ENCODE measurements at places on chromosomes 3 and 15.

DNA sequence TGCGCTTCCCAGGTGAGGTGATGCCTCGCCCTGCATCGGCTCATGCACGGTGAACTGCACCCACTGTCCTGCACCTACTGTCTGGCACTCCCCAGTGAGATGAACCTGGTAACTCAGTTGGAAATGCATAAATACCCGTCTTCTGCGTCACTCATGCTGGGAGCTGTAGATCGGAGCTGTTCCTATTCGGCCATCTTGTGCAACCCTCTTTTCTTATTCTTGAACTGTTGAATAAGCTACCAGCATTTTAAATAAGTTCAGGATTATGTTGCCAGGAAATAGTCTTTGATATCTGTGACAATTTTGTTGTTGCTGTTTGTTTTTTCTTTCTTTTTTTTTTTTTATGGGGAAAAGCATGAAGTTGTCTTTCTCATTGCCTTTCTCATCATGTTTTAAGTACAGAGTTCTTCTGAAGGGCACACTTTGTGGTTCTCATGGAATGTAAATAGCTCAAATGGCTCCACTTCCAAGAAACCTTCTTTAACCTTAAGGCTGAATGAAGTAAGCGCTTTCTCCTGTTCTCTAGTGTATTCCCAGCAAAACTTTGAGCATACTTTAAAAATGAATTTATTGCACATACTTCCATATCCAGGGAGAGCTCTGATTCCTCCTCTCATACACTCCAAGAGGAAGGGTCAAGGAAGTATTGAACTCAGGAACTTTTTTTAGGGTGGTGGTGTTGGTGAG lies 468.0 kb upstream of the TBL1XR1 start:
- no peak for DNase-seq

DNA sequence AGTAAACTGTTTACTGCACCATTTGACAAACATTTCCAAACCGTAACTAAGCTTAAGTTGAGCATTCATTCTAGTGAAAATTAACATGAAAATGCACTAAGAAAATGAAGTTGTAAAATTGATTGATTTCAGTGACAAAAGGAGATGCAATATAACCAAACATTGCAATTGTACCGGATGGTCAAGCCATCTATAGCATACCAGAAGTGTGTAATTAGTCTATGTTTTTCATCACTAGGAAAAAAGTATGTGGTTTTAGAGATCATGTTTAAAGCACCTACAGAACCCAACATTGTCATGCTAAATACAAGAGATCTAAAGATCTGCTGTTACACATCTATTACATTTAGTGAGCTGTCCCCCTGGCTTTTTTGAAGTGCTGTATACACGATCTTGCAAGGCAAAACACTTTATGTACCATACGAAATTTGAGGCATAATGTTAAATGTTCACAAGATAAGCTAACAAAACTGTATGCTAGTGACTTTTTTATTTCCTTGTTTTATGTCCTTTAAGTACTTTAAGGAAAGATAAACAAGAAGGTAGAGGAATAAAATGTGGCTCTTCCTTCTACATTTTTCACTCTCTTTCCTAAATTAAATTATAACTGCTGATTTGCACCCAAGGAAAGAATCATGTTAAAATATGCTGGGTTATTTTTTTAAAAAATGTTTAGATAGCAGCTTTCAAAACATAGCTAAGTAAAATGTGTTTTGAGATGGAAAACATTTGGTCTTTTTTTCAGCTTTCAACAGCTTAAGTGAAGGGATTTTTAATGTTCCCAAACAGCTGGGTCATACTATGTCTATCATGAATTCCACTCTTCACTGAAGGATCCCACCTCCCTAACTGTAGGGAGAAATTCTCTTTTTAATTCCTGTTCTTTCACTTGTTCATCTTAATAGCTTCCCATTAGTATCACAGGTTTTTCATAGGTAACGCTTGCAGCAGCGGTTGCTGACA lies 498.0 kb downstream of the MECOM start:
- no peak for DNase-seq

DNA sequence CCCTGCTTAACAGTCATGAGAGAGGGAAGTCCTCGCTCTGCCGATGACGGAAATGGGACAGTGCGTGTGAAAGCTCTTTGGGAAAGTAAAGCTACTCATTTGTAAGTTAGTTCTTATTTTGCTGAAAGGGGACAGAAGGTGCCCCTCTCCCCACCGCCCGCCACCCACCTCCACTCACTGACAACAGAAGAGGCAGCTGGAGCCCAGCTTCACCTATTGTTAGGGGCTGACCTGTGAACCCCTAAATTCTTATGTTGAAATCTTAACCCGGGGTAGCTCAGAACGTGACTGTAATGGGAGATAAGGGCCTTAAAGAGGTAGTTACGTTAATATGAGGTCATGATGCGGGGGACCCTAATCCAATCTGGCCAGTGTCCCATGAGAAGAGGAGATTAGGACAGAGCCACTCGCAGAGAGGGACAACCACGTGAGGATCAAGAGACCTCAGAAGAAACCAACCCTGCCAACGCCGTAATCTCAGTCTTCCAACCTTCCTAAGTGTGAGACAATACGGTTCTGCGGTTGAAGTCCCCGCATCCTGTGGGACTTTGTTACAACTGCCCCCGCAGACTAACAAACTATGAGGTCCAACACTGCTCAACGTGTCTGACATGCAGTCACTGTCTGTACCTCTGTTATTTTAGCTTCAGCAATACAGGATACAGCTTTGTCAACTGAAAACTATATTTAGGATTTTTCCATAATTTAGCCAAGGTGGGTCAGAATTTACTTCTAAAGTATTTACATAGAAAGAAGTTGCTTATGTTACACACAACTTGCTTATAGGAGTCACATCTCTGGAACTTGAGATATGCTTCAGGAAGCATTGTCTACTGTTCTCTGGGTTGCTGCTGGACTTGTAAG lies 51.7 kb downstream of the PCSK6 start:
- no peak for DNase-seq

DNA sequence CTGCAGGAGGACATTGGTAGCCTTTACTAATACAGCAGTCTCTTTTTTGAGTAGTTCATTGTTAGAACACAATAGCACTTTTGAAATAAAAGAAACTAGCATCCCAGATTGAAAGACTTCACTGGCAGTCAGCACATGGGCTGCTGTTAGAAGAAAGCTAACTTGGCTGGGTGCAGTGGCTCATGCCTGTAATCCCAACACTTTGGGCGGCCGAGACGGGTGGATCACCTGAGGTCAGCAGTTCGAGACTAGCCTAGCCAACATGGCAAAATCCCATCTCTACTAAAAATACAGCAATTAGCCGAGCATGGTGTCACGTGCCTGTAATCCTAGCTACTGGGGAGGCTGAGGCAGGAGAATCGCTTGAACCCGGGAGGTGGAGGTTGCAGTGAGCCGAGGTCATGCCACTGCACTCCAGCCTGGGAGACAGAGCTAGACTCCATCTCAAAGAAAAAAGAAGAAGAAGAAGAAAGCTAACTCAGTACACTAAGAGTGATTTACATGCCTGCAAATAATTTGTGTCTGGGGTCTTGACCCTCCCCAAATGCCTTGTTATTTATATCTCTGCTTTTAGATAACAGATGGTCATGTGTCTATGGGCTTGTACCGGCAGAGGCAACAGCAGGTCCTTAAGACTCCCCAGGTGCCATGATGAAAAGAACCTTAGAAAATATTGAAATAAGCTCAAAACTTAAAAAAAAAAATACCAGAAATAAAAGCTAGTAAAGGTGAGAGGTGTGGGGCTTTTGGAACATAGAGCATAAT lies 9.7 kb downstream of the TPM1 start:
- no peak for DNase-seq

DNA sequence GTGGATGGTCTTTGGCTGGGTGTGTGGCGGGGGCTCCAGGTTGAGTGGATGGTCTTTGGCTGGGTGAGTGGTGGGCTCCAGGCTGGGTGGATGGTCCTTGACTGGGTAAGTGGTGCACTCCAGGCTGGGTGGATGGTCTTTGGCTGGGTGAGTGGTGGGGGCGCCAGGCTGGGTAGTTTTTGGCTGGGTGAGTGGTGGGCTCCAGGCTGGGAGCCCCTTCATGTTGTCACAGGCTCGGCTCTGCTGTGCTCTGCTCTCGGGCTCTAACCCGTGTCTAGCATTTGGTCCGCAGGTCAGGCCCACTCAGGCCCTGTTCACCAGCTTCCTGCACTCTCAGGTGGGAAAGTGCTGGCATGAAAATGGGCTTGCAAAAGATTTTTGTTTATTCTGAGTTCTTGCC lies 25.1 kb downstream of the CD276 start:
- DNase-seq = no peak

- DNase-seq = no peak
Measured at GRCh38 chr15:100224206-100225185, 117.3 kb downstream of the ADAMTS17 start.

- DNase-seq = no peak
Measured at GRCh38 chr3:12677616-12678015, 13.7 kb upstream of the RAF1 start.

GRCh38 chr15:81942157-81942556 lies 103.7 kb downstream of the MEX3B start:
- DNase-seq = no peak

GRCh38 chr15:70617076-70617910 lies 146.1 kb downstream of the UACA start:
- no peak for DNase-seq

GRCh38 chr3:150370122-150370602 lies 37.9 kb upstream of the TSC22D2 start:
- DNase-seq = no peak

GRCh38 chr3:60754617-60755016 lies 496.6 kb downstream of the FHIT start:
- DNase-seq = no peak

DNA sequence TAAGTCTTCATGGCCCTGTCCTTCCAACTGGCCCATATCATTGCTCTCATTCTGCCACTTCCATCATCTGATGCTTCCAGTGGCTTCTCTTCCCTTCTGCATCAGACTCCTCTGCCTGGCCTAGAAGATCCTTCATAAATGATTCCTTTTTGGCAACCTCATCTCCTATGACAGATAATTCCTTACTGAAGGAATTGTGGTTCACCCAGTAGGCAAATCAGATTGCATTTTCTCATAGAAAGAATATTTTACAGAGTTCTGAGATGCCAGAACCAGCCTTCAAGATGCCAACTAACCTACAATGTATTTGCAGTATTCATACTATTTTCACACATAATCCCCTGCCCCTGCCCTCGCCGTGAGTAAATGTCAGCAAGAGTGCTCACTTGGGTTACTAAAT lies 423.0 kb upstream of the TGFBR2 start:
- DNase-seq = no peak

GRCh38 chr3:72487078-72487765 lies 361.0 kb downstream of the SHQ1 start:
- no peak for DNase-seq

DNA sequence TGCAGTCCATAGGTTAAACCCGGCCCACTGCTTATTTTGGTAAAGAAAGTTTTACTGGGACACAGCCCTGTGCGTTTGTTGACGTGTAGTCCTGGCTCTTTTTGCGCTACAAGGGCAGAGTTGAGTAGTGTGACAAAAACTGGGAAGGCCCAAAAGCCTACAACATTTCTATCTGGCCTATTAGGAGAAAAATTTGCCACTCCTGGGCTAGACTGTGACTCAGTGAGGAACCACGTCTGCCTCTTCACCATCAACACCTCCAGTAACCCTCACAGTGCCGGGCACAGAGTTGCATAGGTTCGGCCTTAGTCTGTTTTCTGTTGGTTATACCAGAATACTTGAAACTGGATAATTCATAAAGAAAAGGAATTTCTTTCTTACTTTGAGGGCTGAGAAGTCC lies 110.3 kb downstream of the TOP2B start:
- no peak for DNase-seq

DNA sequence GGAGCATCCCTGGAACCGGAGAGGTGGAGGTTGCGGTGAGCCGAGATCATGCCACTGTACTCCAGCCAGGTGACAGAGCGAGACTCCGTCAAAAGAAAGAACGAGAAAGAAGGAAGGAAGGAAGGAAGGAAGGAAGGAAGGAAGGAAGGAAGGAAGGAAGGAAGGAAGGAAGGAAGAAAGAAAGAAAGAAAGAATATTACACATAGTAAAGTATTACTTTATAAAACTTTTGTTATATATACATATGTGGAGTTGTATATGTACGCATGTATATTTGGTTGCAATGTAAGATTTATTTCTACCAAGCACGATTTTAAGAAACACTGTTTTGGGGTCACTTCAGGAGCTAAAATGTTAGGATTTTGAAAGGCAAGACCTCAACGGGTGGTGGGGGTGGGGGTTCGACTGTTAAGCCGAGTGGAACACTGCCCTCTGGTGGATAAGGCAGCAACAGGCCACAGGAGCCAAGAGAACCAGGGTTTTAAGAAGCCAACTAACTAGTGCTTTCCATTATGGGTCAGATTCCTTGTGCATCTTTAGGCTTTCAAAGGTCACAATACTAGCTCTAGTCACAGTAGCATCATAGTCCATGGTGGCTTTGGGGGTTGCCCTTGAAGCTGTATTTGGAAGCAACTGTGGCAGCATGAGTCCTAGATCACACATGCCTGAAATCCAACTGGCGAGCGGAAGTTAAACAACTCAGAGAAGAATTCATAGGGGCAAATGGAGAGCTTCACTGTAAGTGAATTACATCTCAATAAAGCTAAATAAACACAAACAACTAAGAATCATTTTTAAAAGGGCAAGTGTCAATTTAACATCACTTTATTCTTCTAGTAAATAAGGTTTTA lies 22.5 kb downstream of the GLB1 start:
- DNase-seq = no peak

- DNase-seq = no peak
Measured at GRCh38 chr3:45224824-45225464, 1.1 kb downstream of the TMEM158 start.

- no peak for DNase-seq
Measured at GRCh38 chr3:15805756-15806266, 8.0 kb upstream of the ANKRD28 start.

DNA sequence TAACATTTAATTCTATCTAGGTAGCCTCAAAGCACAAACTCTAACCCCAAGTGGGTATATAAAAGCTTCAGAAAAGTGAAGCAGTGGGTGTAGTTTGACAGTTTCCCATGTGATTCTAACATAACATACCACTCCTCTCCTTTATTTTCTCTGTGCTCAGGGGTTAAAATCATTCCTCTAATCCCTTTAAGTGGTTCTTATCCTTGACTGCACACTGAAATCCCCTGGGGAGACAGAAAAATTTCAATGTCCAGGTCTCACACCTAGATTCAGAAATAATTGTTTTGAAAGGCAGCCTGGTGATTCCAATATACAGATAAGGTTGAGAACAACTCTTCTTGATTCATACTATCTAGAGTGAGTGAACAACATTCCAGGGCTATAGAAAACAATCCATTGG lies 986.4 kb downstream of the ROBO1 start:
- no peak for DNase-seq

DNA sequence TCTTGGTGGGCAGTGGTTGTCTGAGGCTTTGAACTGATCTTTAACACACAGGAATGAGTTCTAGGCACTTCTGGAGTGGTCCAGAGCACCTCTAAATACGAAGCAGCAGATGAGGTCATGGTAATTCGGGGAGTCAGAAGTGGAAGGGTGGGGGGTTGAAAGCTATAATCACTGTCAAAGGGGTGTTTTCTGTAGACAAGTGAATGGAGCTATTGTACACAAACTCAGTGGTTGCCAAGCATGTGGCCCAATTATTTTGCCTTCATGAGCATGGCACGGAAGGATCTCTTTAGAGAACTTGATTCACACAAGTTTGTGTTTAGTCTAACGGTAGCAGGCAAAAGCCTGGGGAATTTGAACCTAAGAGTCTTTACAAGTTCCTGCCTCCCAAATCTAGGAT lies 6.3 kb downstream of the FRMD5 start:
- DNase-seq = no peak

- no peak for DNase-seq
Measured at GRCh38 chr3:1787094-1787493, 311.6 kb upstream of the CNTN4 start.

GRCh38 chr3:131630097-131630496 lies 127.3 kb upstream of the MRPL3 start:
- no peak for DNase-seq

GRCh38 chr3:155407971-155408370 lies 114.5 kb upstream of the STRIT1 start:
- DNase-seq = no peak

Measured in NCI-H1417 treated with DMSO at 0.1 percent for 48 hours (cell line).